ENCODE measurements at places on chromosomes 2 and 18.

GRCh38 chr2:203739351-203739750, 32.9 kb downstream of the CD28 start:
- no peak for DNase-seq

DNA sequence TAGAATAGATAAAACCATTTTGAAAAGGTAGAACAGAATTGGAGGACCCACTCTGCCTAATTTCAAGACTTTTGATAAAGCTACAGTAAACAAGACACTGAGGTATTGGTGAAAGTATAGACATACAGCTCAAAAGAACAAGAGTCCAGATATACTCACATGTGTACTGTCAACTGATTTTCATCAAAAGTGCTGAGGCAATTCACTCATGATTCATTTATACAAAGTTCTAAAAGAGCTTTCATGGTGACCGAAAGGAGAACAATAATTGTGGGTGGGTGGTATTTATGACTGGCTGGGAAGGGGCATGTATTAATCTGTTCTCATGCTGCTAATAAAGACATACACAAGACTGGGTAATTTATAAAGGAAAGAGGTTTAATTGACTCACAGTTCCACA, 7.3 kb downstream of the MAP4K3 start:
- no peak for DNase-seq

- DNase-seq: no peak
These were observed 40.6 kb upstream of the SPRED2 start for GRCh38 chr2:65473045-65473444.

DNA sequence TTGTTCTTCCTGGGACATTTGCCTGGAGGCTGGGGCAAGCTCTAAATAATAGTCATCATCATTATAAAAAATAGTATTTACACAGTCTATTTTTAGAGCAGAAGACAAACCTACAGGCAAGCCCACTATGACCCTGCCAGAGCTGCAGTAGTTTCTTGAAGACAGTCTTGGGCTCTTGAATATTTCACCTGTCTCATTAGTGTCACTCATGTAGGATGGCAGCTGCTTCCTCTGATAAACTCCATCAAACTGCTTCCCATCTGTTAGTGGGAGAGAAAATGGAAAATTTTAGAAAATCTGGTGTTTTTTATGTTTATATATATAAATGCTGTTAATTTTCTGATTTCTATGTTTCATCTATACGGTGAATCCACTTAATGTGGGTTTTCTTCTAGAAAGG, 8.5 kb upstream of the CYRIA start:
- no peak for DNase-seq

DNA sequence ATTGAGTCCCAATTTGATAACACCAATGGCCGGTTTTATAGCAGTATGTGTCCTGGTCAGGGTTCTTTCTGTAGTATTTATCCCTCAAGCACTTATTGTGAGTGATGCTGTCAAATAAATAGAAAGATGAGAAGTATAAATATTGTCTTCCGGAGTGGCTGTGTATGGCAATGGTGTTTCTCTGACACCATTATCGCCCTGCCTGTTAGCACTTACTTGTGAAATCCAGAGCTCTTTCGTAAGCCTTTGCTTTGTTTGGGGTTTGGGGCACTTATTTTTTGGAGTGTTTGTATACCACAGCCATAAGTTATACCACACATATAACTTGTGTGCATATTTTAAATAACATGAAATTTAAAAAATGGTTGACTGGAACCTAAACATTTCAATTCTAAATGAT, 29.3 kb downstream of the CD8B2 start:
- DNase-seq: no peak

GRCh38 chr2:108805032-108805431, 18.5 kb downstream of the CCDC138 start:
- no peak for DNase-seq
